Right renal cortex interstitium (tissue), 3 donors: ENCODE measurements at places on chromosomes 5 and 9. TPM values are rescaled to one million over a fixed set of nuclear protein-coding genes. Genes with fewer than 3 reads are reported as not detected.

DNA sequence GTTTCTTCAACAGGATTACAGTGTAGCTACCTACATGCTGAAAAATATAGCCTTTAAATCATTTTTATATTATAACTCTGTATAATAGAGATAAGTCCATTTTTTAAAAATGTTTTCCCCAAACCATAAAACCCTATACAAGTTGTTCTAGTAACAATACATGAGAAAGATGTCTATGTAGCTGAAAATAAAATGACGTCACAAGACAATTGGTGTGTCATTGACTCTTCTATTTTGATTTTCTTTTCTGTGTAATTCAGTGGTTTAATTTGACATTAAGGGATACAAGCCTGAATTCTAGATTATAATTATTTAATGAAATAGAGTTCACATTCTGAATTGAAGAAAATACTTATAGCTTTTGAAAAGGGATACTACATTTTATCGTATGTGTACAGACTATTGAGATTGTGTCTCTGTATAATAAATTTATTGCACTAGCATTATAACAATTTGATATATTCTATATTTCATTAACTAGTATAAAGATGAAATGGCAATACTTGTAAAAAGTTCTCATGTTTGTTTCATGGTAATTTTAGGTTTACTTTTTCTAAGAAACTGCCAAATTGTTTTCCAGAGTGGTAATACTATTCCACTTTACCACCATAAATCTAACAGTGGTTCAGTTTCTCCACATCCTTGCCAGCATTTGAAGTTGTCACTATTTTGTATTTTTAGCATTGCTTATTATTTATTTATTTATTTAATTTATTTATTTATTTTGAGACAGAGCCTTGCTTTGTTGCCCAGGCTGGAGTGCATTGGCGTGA, 18.7 kb downstream of the ANXA1 start:
- DNase-seq = no peak

DNA sequence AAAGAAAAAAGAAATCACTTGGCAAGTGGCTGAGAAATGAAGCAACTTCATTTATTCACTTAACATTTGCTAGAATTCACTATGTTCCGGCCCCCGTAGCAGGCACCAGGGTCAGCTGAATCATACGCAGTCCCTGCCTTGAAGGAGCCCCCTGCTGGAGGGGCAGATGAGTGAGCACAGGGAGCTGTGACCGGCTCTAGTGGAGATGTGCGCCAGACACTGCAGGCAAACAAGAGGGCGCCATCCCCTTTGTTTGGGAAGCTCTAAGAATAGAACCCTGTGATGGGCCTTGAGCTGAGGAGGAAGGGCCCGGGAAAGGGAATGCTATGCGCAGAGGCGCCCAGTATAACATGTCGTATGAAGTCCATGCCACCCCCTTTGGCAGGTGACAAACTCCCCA, 20.2 kb upstream of the RPL26L1 start:
- no peak for DNase-seq

Gene ANKRD20A1
- polyA plus RNA-seq = 3.7 TPM

GRCh38 chr5:168305281-168305680, 13.8 kb downstream of the WWC1 start:
- no peak for DNase-seq

Gene ANKS6
- polyA plus RNA-seq = 22.4 TPM

DNA sequence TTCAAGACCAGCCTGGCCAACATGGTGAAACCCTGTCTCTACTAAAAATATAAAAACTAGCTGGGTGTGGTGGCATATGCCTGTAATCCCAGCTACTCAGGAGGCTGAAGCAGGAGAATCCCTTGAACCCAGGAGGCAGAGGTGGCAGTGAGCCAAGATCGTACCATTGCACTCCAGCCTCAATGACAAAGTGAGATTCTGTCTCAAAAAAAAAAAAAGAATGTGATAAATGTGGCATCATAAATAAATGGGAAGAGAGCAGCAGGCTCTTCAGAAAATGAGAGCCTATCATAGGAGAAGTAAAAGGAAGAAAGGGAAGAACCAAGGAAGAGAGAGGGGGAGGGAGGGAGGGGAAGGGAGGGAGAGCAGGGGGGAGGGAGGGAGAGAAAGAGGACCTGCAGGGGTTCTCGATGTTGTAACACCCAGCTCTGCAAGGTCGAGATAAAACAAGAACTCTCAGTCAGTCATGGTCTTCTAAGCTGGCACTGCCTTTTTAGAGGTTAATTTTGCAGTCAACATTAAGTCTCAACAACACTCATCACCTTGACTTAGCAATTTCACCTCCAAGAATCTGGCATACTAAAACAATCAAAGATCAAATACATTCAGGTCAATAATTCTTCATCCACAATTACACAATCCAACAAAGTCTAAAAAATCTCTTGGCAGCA, 68.7 kb upstream of the SIMC1 start:
- no peak for DNase-seq

- DNase-seq = no peak
These were observed 21.2 kb upstream of the MARCHF3 start for GRCh38 chr5:127051591-127051990.

Gene NME5
- polyA plus RNA-seq = 22.7 TPM

Gene RNF208
- polyA plus RNA-seq = 5.2 TPM

Gene IER5L
- polyA plus RNA-seq = 10.5 TPM

DNA sequence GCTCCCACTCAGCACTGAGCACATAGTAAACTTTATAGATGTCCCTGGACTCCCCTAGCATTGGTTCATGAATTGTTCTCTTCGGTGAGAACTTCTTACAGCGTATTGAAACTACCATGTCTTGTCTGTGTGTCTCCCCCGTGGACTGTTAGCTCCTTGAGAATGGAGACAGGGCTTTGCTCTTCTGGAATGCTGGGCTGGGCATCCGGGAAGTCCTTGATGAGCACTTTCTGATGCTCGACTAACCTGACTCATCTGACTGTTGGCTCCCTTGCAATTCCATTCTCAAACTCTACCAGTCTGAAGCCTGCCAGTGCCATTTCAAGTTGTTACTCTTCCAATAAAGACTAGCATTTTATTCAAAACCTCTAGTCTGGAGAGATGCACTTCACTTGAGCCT, 15.0 kb upstream of the PFDN1 start:
- DNase-seq = no peak

GRCh38 chr9:128150594-128151308, 1.5 kb downstream of the LCN2 start:
- no peak for DNase-seq

Gene SRD5A1
- polyA plus RNA-seq = 12.0 TPM

- DNase-seq = no peak
These were observed 143.4 kb downstream of the KDM4C start for GRCh38 chr9:6901180-6901579.

DNA sequence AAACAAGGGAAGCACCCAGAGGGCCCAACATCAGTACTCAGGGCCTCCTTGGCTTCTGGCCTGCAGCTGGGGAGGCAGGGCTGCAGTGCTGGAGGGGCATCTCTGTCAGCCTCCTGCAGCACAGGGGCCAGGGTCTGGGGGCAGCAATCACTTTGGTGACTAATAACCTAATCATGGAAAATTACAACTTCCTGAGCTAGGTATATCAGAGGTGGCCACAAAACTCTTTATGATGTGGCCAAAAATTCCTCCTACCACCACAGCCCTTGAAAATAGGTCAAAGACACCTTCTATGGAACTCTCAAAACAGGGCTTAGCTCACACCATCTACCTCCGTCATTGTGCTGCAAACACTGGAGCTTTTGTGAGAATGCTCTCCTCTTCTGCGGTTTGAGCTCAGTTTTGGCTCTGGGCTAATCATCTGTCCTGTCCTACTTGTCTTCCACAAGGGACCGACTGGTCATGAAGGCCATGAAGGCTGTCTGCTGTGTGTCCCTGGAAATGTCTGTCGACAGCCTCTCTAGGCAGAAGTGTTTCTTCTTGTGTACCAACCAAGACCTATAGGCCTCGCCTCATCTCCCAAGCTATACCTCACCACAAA, 28.6 kb downstream of the CSF2 start:
- DNase-seq = no peak

GRCh38 chr5:45596320-45596719, 99.9 kb downstream of the HCN1 start:
- DNase-seq = no peak

GRCh38 chr9:85541876-85542275, 199.9 kb downstream of the AGTPBP1 start:
- DNase-seq = no peak

DNA sequence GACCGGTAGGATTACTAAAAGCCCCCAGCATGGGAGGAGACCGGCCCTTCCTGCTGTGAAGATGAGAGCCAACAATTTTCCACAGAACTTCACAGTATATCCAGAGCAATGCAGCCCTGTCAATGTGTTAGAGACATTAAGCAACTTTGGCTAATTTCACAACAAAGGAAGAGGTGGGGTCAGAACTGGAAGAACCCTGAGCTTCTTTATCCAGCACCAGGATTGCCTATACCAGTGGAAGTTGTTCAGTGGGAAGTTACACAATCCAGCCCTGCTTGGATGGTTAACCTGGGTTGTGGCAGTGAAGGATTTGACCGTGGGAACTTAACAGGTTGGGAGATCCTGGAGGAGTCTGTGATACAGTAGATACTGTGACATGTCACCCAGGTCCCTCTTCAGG, 197.0 kb downstream of the FBN2 start:
- no peak for DNase-seq

- DNase-seq = no peak
These were observed 52.1 kb upstream of the DAB2 start for GRCh38 chr5:39476843-39477220.

- no peak for DNase-seq
These were observed 266.3 kb downstream of the SEC61B start for GRCh38 chr9:99488131-99489059.

Gene PGM5
- 44.6 TPM for polyA plus RNA-seq
